Testis (tissue), 5 donors: ENCODE measurements at places on chromosomes 11 and 22. TPM values are rescaled to one million over a fixed set of nuclear protein-coding genes. Genes with fewer than 3 reads are reported as not detected.

GRCh38 chr11:11841116-11841722 is 553 bp upstream of the USP47 start:
- peak; percentile 79 for DNase-seq

GRCh38 chr11:122664188-122664587 is 8.7 kb downstream of the UBASH3B start:
- DNase-seq = no peak

DNA sequence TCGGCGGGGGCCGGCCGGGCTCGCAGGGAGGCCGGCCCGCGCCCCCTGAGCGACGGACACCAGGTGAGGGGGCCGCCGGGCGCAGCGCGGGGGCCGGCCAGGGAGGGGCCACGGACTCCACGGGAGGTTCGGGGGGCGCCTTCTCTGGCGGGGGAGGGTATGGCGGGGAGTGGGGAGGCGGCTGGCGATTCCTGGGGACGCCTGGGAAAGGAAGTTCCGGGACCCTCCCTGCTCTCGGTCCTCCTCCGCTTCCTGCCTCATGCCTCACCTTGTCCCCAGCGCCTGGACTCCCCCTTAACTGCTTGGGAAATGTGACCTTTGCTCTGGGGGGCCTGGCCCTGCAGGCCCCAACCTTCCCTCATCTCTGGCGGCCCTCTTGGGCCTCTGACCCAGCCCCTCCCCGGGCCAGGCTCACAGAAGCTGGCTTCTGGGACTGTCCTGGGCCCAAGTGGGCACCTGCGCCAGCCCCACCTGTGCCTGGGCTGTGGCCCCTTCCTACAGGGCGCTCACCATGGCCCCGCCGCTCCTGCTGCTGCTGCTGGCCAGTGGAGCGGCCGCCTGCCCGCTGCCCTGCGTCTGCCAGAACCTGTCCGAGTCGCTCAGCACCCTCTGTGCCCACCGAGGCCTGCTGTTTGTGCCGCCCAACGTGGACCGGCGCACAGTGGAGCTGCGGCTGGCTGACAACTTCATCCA is 516 bp downstream of the LRFN4 start:
- no peak for DNase-seq

DNA sequence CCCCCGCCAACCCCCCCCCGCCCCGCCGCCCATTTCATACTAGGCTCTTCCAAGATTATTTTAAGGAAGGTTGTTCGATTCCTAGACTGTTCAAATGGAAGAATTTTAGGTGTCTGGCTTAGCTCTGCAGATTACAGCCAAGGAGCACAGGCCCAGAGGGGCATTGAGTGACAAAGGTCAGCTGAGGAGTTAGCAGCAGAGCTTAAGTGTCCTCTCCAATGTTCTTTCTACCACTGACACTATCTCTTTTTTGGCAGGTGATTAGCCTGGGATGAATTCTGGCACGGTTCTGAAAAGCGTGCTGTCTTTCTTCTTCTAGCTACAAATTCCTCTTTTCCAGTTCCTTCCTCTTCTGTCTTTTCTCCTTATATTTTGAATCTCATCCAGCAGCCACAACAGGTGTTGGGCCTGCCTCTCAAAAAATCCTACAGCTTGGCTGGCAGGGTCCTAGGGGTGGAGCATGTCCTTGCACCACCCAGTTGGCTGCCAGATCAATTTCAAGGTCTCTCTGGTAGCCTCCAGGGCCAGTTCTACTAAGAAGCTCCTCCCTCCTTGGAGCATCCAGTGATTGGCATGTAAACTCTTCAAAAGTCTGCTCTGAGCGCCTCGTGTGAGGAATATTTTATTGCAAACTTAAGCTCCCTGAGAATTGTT is 23.0 kb downstream of the KCNE3 start:
- DNase-seq = no peak

DNA sequence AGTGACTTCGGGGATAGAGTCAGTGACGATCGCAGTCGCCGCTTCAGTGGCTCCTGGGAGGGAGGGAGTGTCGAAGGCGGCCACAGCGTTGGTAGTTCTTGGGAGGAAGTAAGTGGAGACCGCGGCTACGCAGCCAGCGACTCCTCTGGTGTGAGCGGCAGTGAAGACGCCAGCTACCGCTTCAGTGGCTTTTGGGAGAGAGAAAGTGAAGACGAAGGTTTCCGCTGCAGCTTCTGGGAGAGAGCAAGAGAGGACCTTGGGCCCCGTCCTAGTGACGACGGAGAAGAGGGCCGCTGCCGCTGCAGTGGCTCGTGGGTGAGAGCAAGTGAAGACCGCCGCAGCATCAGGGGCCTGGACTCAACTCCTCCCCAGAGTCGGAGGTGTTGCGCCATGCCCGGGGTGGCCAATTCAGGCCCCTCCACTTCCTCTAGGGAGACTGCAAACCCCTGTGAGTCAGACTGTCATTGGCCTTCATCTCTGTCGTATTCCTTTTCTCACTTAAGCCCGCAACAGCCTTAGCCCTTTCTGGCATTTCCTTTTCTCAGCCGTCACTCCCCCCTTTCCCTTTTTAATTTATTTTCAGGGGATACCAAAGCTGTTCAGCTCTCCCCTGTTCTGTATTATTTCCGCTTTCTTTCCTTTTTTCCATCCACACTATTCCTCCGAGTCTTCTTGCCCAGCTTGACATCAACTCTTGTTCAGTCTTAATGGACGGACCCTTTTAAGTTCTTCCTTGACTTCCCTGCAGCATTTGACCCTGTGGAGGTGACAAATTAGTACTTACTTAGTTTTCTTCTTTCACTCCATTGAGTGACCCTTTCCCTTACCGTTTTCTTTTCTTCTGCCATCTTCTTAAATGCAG is 1.0 kb downstream of the ANKRD42 start:
- DNase-seq = peak; percentile 72

GRCh38 chr11:105206633-105207032 is 67.1 kb upstream of the CARD18 start:
- no peak for DNase-seq

DNA sequence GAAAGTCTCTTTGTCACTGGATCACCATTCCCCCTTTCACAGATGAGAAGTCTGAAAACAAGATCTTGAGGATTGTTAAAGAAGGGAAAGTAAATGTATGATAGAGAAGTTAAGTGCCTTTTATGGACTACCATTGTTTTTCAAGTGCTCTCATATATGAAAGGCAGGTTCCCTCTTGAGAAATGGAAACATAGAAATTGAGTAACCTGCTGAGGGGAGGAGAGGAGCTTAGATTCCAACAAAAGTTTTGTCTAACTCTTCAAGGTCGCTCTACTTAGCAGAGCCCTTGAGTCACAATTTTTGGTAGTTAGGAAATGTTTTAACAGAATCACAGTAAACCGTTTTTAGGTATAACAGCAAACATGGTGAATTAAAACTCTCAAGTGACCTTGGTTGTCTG is 80.1 kb downstream of the SVIP start:
- no peak for DNase-seq

GRCh38 chr11:82105331-82105998 is 628.2 kb downstream of the FAM181B start:
- DNase-seq = no peak

GRCh38 chr11:78993802-78994430 is 419.3 kb upstream of the NARS2 start:
- DNase-seq = no peak

- no peak for DNase-seq
These were observed 1984.7 kb upstream of the RAG2 start for GRCh38 chr11:38582756-38583155.

- no peak for DNase-seq
These were observed 10.8 kb downstream of the PMM1 start for GRCh38 chr22:41578818-41579217.

HPS5 gene
- total RNA-seq = 111 TPM

C22orf31 gene
- total RNA-seq = 1.8 TPM

FGF3 gene
- 0.50 TPM for total RNA-seq

P2RX6 gene
- 7.0 TPM for total RNA-seq
